GM18507 (cell line): ENCODE measurements at places on chromosomes 3 and 15.

DNA sequence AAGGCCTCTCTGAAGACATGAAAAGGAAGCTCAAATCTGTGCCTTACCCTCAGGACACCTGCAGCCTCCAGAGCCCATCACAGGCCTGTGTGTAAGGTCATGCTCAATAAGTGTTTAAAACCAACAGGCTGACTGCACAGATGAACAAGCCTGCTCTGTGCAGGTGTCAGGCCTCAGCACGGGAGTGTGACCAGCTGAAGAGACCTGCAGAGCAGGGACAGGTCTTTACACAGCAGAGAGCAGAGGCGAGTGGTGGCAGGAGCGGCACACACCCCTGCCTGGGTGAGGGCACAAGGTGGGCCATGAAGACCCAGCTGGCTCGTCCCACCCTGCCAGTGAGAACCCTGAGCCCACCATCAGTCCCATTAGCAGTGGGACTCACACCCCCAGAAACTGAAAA lies 56.9 kb downstream of the ROPN1B start:
- no peak for DNase-seq

DNA sequence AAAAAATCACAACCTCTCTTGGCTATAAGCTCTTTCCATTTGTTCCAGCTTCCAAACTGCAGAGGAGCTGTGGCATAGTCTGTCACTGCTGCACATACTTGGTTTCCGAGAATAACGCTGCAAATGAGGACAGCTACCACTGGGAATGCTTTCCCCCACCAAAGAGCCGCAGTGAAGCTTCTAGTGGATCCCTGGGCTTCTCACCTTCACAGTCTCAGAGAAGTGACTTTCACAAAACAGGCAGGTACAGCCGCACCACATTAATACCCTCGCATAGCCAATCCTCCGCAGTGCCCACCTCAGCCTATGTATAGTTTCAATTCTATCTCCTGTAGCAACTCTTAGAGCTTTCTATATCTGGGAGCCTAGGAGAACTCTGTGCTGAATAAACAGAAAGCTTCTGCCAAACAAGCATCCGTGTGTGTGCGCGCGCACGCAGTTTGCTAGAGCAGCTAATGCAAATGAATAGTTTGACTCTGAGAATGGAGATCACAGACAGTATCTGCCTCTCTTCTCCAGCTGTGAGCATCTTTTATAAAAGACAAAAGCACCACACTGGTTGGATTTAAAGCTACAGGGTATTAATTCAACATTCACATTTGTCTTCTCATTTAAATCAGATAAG lies 81.9 kb upstream of the PLXND1 start:
- no peak for DNase-seq

- no peak for DNase-seq
Measured at GRCh38 chr3:21509731-21510470, 241.1 kb downstream of the ZNF385D start.

- no peak for DNase-seq
Measured at GRCh38 chr3:102192575-102192974, 242.2 kb upstream of the ZPLD1 start.

DNA sequence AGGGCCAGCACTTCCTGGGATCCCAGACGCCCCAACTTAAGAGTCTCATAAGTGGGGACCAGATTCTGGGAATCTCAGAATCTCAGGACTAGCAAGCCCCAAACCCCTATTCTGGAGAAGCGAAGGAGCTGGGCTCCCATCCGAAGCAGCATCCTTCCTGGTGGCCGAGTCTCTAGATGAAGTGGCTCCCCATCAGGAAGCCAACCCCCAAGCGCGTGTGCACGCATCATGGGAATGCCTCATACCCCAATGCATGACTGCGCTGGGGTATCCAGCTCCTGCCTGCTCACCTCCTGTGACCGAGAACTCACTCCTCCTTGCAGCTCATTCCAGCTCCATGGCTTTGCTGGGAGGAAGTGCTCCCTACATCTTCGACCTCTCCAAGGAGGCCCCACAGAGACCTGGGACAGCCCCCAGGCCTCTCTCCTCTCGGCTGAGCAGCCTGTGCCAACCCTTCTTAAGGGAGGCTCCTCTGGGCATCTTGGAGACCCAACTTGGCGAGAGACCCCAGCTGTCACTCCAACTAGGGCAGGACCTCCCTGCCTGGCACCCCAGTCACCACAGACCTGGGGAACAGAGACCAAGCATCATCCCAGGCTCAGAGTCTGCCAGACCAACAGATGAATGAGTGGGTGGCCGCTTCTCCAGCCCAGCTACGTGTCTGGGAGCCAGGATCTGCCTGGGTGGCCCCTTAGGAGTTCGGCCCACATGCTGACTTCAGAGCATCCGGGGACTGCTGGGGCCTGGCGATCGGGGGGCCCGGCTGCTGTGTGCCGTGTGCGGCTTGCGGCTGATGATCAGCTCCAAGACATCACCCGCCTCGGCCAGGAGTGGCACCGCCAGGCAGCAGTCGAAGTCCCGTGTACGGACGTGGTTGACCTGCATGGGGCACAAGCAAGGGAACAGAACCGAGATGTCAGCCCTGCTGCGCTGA lies 46.9 kb downstream of the GRIP2 start:
- no peak for DNase-seq

- no peak for DNase-seq
Measured at GRCh38 chr15:67613708-67614107, 71.2 kb downstream of the MAP2K5 start.

GRCh38 chr3:17367171-17367570 lies 375.3 kb downstream of the TBC1D5 start:
- no peak for DNase-seq

DNA sequence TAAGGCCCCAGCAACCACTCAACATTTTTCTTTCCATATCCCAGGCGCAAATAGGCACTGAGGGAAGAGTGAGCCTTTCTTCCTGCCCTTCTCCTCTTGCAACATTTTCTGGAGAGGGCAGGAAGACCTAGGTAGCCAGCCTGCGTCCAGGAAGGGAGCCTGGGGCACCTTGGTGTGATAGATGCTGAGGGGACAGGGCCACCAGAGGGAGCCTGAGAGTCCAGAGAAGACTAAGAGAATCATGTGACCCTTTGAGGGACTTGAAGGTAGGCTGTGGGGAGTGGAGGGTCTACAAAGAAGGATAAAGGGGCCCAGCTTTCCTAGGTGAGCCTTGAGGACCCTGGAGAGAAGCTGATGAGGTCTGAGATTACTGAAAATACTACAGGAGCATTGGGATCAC lies 346.6 kb downstream of the CNTN6 start:
- DNase-seq = no peak

DNA sequence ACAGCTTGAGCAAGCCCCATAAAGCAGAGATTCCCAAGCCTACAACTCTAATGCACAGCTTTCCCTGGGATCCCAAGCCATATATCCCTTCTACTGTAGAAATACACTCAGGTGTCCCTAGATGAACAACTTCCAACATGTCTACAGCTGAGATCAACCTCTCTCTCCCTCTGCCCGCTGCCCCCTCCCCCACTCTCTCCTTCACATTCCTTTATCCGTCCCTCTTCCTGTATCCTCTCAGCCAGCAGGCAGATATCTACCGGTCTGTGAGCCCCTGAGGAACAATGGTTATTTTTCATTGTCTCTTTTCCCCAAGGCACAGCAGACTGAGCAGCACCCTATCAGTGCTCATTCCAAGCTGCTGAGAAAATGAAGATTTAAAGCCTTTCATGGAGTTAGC lies 138.6 kb downstream of the SUCLG2 start:
- DNase-seq = no peak

- DNase-seq = no peak
Measured at GRCh38 chr3:132730891-132731580, 8.8 kb upstream of the NPHP3 start.

- no peak for DNase-seq
Measured at GRCh38 chr15:52975941-52976449, 185.9 kb upstream of the ONECUT1 start.

DNA sequence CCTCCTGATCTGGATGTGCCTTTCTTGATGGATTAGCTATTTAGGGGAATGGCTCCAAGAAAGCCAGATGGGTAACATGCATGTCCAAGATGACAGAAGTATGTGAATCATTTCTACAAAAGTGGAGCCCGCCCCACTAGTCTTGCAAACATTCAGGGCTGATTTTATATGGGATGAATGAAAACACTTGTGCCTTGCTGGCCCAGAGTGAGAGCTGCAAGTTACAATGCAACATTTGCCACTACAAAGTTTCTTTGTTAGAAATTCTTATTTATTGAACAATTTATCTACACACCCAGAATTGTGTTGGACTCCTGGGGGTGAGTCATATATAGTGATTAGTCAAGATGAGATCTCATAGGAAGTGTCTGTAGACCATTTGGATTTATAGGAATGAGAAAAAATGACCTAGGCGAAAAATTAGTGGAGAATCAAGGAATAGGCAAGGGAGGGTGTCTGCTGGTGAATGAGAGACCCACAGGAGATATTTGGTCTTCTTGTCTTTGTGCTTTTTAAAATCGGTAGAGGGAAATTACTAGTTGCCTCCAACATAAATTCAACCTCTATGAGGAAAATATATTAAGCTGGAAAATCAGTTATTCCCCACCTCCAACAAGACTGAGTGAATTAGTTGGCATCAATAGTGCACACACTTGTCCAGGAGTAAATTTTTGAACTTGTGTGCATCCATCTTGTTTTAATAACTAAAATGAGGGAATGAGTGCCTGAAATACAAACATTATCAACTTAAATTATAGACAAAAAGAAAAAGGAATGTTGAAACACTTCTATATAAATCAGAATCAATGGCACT lies 53.5 kb upstream of the DCBLD2 start:
- no peak for DNase-seq

DNA sequence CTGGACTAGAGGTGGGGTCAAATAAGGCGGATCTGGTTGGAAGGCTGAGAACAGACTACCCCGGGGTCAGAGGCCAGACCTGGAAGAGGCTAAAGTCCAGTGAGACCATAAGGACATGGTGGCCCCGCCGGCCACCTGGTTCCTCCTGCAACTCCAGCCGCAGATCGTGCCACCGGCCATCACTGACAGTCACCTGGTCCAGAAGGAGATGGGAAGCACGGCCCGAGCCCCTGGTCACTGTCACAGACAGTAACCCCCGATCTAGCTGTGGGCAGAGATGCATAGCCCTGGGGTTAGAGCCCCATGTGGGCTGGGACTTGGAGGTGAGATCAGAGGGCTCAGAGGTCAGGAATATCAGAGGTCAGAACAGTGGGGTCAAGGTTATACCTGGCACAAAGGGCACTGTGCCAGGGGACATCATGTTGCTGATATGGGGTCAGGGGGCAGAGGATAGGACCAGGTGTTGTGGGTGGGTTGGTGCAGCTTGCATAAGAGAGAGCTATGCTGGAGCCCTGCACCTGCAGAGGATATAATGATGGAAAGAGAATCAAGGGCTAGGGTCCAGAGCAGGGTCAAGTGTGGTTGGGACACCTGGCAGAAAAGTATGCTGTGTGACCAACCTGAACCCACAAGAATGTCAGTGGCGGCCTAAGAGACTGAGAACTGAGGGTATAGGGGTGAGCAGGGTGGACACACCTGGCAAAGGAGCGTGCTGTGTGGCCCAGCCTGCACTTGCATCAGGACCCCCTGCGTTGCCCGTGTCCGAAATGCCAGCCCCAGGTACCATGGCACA lies 9.6 kb downstream of the CELSR3 start:
- DNase-seq = no peak

GRCh38 chr3:195558602-195559001 lies 15.5 kb upstream of the PPP1R2 start:
- no peak for DNase-seq

GRCh38 chr3:69719587-69720122 lies 19.6 kb upstream of the MITF start:
- DNase-seq = no peak

DNA sequence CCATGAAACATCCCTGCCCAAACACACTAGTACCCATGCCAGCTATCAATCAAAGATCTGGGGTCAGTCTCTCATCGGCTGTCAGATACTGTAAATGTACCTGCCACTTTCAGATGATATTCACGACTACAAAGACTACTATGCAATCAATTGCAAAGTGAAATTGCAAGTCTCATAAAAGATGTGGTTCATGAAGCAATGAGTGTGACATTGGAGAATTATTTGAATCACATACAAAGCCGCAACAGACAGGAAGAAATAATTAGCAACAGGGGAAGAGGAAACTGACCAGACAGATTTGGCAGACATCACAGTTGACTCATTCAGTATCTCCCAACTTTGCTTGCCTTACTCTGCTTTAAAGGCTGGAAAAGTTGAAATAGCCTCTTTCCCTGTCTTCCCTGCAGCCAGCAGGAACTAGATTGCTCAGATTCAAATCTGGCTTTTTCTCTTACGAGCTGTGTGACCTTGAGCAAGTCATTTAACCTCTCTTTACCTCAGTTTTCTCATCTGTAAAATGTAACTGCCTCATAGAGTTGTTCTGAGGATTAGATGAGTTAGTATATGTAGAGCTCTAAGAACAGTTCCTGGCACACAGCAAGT lies 95.7 kb upstream of the C3orf80 start:
- DNase-seq = peak; percentile 26

- no peak for DNase-seq
Measured at GRCh38 chr15:60809375-60809774, 330.4 kb upstream of the ICE2 start.

GRCh38 chr3:65194047-65194714 lies 506.4 kb upstream of the ADAMTS9 start:
- no peak for DNase-seq
